ENCODE measurements at places on chromosomes 4 and X.

DNA sequence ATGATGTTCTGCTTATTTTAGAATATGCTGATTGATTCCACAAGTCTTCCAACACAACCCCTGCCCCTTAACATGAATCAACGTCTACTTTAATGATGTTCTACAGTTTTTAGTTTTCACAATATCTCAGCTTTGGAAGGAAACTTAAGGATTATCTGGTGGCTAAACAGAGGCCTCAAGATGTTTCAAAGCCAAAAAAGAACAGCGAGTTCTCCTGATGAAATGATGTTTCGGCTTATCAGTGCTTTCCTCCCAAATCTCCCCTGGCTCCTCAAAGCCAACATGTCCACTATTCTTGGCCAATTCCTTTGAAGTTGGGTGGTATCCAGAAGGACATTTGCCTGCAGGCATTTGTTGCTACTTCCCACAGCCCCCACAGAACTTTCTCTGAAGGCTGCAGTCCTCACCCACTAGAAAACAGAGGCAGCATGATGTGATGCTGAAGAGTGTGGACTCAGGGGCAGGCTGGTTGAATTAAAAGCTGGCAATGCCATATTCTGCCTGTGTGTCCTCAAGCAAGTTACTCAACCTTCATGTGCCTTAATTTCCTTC is 87.3 kb downstream of the ADGRG4 start:
- no peak for DNase-seq

- DNase-seq = no peak
These were observed 1.0 kb upstream of the CLDN22 start for GRCh38 chr4:183321079-183321478.

DNA sequence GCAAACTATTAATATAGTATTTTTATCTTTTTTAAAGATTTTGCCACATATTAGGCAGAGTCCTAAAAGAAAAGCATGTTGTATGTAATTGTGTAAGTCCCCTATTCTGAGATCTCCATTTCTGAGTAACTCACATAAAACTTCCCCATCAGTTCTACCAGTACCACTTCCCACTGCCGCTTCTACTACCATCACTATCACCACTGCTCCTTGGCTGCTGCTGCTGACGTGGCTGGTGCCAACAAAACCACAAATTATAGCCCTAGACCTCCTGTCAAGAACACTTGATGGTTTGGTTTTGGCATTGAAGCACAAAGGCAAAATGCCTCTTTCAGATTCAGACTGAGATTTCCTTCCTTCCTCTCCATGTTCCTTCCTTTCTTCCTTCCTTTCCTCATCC is 106.4 kb downstream of the MMRN1 start:
- DNase-seq = no peak

GRCh38 chr4:101279377-101279871 is 67.9 kb downstream of the PPP3CA start:
- no peak for DNase-seq

- no peak for DNase-seq
These were observed 102.2 kb upstream of the NKX1-1 start for GRCh38 chr4:1508161-1509160.

GRCh38 chrX:150324035-150324728 is 38.9 kb upstream of the MAMLD1 start:
- no peak for DNase-seq

- no peak for DNase-seq
These were observed 64.3 kb upstream of the TLR2 start for GRCh38 chr4:153619811-153620210.

DNA sequence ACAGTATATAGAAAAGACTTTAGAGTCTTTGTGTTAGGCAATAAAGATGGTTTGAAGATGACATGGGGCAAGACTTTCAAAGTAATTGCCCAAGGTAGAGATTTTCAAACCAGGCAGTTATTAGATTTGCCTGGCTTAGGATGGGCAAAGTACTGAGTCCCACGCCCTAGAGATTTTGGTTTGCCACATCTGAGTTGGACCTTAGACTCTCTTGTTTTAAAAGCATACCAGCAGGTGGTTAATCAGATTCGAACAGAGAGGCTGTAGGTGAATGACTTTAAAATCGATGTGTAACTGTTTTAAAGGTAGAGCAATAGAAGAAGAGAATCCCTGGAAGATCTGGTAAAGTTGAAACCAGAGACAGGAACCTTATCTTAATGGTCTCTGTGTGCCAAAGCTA is 121.5 kb downstream of the RAPGEF2 start:
- no peak for DNase-seq

DNA sequence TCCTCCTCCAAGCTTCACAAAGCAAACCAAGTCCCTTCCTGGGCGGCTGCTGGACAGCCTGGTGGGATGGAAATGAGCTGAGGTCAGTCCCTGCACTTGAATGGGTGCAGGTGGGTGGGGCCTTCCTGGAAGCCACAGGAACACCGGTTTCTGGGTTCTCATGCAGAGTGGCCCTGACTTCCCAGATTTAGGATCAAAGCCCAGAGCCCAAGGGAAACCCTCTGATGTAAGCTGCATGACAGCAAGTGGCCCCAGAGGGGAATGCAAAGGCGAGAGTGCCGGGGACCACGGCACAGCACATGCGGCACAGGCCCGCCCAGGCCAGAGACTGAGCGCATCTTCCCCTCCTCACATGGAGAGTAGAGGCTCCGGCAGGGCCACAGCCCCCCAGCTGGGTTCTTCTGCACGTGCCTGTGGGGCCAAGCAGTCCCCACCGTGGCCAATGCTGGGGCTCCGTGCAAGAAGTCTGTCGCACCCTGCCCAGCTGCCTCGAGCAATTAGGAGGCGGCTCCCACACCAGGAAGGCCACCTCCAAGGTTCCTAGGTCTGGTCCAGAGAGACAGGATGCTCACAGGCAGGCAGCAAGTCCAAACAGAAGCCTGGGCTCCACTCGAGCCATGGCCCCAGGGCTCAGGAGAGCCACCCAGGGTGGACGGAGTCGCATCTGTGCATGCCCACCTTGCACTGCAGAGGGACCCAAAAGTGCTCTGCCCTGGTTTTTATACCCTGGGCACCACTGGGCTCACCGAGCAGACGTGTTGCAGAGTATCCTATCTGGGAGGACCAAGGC is 83.0 kb downstream of the HTRA3 start:
- no peak for DNase-seq

DNA sequence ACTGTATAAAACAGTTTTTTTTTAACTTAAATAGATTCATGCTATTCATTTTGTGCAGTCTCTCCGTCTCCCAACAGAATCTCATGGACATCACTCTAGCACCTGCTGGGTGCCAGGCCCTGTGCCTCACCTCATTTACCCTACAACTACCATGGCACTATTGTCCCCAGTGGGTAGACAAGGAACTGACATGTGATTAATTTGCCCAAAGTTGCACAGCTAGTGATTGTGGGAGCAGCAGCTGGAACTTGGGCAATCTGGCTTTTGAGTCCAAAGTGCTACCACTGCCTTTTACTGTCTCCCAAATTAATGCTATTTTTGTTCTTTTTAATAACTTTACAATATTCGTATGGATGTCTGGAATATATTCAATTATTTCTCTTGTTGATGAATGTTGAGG is 11.2 kb upstream of the PGRMC2 start:
- DNase-seq = no peak

GRCh38 chrX:11241720-11242119 is 51.5 kb upstream of the AMELX start:
- no peak for DNase-seq

- DNase-seq = no peak
These were observed 80.2 kb upstream of the ACSL4 start for GRCh38 chrX:109813236-109813635.

- no peak for DNase-seq
These were observed 1.5 kb downstream of the EREG start for GRCh38 chr4:74366367-74366911.

DNA sequence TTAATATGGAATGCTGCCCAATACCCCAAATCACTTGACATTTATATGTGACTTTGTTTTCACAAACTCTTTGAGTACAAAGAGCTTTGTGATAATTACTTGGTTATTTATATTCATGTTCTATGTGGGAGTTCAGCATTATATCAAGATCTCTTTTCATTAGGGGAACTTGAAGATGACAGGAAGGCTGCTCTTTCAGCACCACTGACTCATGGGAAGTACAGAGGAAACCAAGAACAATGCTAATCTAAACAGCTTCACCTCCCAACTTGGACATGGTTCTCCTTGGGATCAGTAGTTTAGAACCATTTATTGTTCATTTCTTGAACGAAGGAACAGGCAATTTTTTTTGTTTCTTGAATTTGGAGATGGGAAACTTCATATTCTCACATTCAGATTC is 184.0 kb upstream of the AFF2 start:
- no peak for DNase-seq

DNA sequence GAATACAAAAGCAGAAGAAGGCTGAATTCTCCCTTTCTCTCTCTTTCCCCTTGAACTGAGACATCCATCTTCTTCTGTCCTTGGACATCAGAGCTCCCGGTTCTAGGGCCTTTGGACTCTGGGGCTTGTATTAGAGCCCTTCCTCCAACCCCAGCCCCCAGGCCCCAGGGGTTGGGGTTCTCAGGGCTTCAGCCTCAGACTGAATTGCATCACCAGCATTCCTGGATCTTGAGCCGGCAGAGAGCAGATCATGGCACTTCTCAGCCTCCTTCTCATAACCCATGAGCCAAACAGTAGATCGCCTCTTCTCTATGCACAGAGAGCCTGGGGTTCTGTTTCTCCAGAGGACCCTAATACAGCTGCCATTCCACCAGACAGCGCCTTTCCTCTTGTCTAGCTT is 25.3 kb upstream of the CLDN24 start:
- no peak for DNase-seq

- DNase-seq = no peak
These were observed 1138.1 kb downstream of the ARAP2 start for GRCh38 chr4:35106091-35106734.

- no peak for DNase-seq
These were observed 51.1 kb downstream of the C4orf51 start for GRCh38 chr4:145731028-145731427.

GRCh38 chr4:181701894-181702293 is 541.3 kb upstream of the TENM3 start:
- no peak for DNase-seq

- no peak for DNase-seq
These were observed 2618.1 kb downstream of the ARAP2 start for GRCh38 chr4:33626221-33626620.

- DNase-seq = no peak
These were observed 5.7 kb upstream of the MRFAP1 start for GRCh38 chr4:6634746-6635145.

GRCh38 chr4:1855333-1856070 is 454 bp downstream of the LETM1 start:
- no peak for DNase-seq

- no peak for DNase-seq
These were observed 11.8 kb upstream of the RTL5 start for GRCh38 chrX:72143609-72143907.

- peak; percentile 15 for DNase-seq
These were observed 213.3 kb downstream of the SMARCA1 start for GRCh38 chrX:129310000-129310399.

- no peak for DNase-seq
These were observed 48.9 kb upstream of the MTNR1A start for GRCh38 chr4:186604124-186604807.

DNA sequence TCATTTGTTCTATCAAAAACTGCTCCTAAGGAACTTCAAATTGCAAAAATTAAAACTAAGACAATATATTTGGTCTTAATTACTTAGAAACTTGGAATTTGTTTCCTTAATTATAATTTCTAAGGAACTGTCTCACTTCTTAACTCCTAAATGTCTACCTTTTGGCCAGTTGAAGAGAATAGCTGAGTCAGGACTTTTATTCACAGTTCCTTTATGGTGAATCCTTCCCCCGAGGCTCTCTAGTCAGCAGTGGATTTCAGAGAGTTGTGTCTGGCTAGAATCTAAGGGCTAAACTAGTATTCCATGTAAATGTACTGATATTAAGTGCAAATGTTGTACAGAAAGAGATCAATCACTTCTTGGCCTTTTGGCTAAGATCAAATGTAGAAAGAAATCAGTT is 69.3 kb downstream of the AMMECR1 start:
- no peak for DNase-seq

DNA sequence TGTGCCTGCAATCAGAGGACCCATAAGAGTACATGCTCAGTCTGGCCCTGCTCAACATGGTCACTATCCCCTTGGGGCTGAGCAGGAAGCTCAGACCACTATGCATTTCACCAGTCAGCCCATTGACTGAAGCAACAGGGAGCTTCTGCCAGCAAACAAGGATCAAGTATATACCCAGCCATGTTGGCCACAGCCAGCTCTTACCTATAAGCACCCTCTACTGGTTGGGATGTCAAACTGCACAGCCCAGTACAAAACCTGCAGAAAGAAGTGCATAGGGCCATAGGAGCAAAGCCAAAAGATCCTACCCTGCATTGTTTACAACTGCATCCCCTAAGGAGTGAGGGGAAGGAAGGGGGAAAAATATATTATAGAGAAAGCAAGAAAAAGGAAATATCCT is 214.4 kb upstream of the CPEB2 start:
- peak; percentile 23 for DNase-seq
